Immature natural killer cell (primary cell): ENCODE measurements at places on chromosomes 3 and 15. TPM values are rescaled to one million over a fixed set of nuclear protein-coding genes. Genes with fewer than 3 reads are reported as not detected.

- no peak overlapping the region for H3K4me3 ChIP-seq
- no peak for DNase-seq
- H3K36me3 ChIP-seq = no peaks in the 10 kb centered on the region
- no peak overlapping the region for H3K27ac ChIP-seq
- H3K4me1 ChIP-seq = peaks cover 4% of the 10 kb centered on the region
These were observed 33.3 kb downstream of the TM4SF18 start for GRCh38 chr3:149299938-149300801.

The UBAP1L gene
- 0.53 TPM for polyA plus RNA-seq

DNA sequence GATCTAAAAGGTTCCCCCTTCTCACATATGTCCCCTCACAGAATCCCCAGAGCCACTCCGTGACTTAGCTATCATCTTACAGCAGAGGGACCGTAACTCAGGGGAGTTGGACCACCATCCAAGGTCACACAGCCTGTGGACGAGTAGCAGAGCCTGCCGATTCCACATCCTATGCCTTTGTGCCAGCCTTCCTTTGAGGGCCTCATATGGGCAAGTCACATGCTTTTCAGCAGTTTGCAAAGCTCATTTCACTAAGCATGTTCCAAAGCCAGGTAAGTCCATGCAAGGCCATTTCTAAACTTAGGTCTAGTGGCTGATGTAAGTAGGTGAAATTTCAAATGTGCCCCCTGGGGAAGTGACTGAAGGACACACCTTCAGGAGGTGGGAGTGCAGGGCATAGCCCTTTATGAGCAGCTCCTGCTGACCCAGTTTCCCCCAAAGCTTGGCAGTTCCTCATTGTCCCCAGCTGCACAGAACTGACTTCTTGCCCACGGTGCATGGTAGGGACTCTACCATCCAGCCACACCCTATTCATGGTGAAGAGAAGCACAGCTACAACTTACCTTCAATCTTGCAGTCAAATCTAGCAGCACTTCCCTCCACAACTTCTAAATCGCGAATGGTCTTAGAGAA is 33.3 kb upstream of the HACD2 start:
- no peak overlapping the region for H3K4me3 ChIP-seq
- peaks cover 1% of the 10 kb centered on the region for H3K27me3 ChIP-seq
- DNase-seq = no peak
- peaks cover 4% of the 10 kb centered on the region for H3K36me3 ChIP-seq
- no peak overlapping the region for H3K27ac ChIP-seq
- H3K4me1 ChIP-seq = no peaks in the 10 kb centered on the region

The ZNF639 gene
- polyA plus RNA-seq = 54.8 TPM

GRCh38 chr3:186021673-186022362 is 84.0 kb upstream of the TRA2B start:
- no peaks in the 10 kb centered on the region for H3K36me3 ChIP-seq
- no peak overlapping the region for H3K4me3 ChIP-seq
- peaks cover 7% of the 10 kb centered on the region for H3K27me3 ChIP-seq
- no peak for DNase-seq

DNA sequence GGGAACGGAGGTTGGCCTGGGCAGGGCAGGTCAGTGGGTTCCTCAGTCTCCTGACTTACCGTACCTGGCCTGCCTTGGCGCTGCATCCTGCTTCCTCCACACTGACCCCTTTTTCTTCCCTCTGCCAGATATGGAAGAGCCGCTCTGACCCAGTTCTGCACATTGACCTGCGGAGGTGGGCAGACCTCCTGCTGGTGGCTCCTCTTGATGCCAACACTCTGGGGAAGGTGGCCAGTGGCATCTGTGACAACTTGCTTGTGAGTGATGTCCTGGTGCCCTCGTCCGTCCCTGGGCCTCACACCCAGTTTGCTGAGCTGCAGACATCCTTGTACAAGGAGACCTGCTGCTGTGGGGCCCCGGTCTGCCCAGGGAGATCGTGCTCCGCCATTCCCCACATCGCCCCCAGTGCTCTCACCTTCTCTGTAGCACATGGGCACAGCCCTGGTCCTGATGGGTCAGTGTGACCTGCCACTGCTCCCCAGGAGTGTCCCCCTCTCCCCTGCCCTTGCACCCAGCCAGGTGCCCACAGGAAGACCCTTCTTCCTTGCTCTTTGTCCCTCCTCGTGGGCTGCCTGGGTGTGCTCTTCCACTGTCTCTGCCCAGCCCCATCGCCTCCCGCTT is 21.0 kb downstream of the PPCDC start:
- H3K4me1 ChIP-seq = peaks cover 69% of the 10 kb centered on the region
- H3K4me3 ChIP-seq = peak overlapping the region; percentile 76
- peak overlapping the region; percentile 98 for H3K27ac ChIP-seq
- no peak for DNase-seq
- no peaks in the 10 kb centered on the region for H3K27me3 ChIP-seq

- no peaks in the 10 kb centered on the region for H3K36me3 ChIP-seq
- H3K27me3 ChIP-seq = no peaks in the 10 kb centered on the region
- DNase-seq = no peak
- H3K27ac ChIP-seq = no peak overlapping the region
- H3K4me1 ChIP-seq = no peaks in the 10 kb centered on the region
These were observed 26.7 kb upstream of the PLA2G4D start for GRCh38 chr15:42121021-42121420.

The SUCLG2 gene
- 67.1 TPM for polyA plus RNA-seq

GRCh38 chr3:132009241-132009640 is 25.6 kb downstream of the CPNE4 start:
- no peak for DNase-seq
- no peak overlapping the region for H3K27ac ChIP-seq
- no peak overlapping the region for H3K4me3 ChIP-seq
- no peaks in the 10 kb centered on the region for H3K4me1 ChIP-seq
- H3K27me3 ChIP-seq = no peaks in the 10 kb centered on the region

- no peak overlapping the region for H3K27ac ChIP-seq
- peaks cover 15% of the 10 kb centered on the region for H3K4me1 ChIP-seq
- peaks cover 2% of the 10 kb centered on the region for H3K27me3 ChIP-seq
- DNase-seq = no peak
- no peaks in the 10 kb centered on the region for H3K36me3 ChIP-seq
- H3K4me3 ChIP-seq = no peak overlapping the region
These were observed 90.2 kb upstream of the TGFBR2 start for GRCh38 chr3:30516238-30516637.

The PARP16 gene
- 17.1 TPM for polyA plus RNA-seq

- no peaks in the 10 kb centered on the region for H3K27me3 ChIP-seq
- H3K36me3 ChIP-seq = no peaks in the 10 kb centered on the region
- no peaks in the 10 kb centered on the region for H3K4me1 ChIP-seq
- no peak overlapping the region for H3K4me3 ChIP-seq
These were observed 249.9 kb downstream of the MEX3B start for GRCh38 chr15:81795899-81796298.

DNA sequence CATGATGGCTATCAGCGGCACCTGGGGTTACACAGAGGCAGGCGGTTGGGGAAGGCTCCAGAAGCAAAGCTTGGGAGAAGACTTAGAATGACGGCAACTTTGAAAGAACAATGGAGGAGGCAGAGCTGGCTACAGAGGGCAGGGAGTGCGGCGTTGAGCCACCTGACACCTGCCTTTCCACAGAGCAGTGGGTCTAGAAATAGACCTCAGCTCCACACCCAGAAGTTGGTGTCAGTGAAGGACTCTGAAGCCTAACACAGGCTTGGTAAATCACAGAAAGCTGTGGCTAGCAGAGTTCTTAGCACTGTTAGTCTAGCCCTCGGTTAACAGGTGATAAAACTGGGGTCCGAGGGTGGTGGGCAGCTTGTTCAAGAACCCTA is 23.1 kb upstream of the EHD4 start:
- no peak overlapping the region for H3K4me3 ChIP-seq
- no peaks in the 10 kb centered on the region for H3K4me1 ChIP-seq
- H3K36me3 ChIP-seq = no peaks in the 10 kb centered on the region
- no peak overlapping the region for H3K27ac ChIP-seq
- no peak for DNase-seq

GRCh38 chr3:136396916-136397315 is 146.8 kb downstream of the PCCB start:
- no peak overlapping the region for H3K4me3 ChIP-seq
- DNase-seq = no peak
- peaks cover 1% of the 10 kb centered on the region for H3K27me3 ChIP-seq
- H3K27ac ChIP-seq = no peak overlapping the region
- no peaks in the 10 kb centered on the region for H3K4me1 ChIP-seq

DNA sequence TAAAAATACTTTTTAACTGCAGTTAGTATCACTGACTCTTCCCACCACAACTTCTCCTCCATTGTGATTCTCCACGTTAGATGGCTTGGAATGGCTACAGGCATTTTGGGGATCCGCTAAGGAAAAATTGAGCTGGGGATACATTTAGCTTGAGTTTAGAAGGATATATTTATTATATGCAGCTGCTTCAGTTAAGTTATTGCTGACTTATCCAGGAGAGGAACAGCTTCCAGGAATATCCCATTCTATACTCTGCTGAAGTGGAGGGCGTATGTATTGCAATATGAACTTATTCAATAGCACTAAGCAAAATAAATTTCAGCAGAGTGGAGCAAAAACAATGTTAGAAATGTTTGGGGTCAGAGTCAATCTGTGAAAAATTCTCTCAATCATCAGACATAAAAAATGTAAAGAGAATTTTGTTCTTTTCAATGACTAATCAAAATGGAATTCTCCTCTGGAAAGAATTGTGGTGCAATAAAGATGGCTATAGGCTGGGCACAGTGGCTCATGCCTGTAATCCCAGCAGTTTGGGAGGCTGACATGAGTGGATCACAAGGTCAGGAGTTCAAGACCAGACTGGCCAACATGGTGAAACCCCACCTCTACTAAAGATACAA is 84.7 kb downstream of the NCEH1 start:
- H3K27me3 ChIP-seq = no peaks in the 10 kb centered on the region
- H3K4me3 ChIP-seq = no peak overlapping the region
- no peak overlapping the region for H3K27ac ChIP-seq
- peaks cover 3% of the 10 kb centered on the region for H3K4me1 ChIP-seq
- peaks cover 19% of the 10 kb centered on the region for H3K36me3 ChIP-seq
- no peak for DNase-seq

DNA sequence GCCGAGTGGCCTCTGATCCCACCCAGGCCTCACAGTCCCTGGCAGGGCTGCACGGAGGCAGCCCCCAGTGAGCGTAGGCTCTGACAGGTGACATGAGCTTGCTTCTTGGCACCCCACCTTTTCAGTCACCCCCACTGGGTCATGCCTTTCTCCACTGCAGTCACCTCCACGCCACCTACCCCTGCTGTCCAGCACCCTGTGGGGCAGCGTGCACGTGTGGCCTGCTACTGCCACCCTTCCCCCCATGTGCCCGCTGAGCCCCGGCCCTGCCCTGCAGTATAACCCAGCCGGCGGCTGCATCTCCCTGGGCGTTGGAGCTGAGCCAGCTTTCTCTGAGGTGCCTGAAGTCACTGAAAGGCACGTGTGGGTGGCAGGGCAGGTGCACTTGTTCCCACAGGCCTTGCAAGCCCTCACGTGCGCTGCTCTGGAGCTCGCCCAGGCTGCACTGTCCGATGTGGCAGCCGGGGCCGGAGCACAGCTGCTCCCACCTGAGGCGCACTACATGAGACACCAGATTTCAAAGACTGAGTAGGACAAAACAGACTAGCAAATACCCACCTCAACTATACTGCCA is 65.6 kb downstream of the NIPA2 start:
- no peak for DNase-seq
- H3K27me3 ChIP-seq = no peaks in the 10 kb centered on the region
- H3K36me3 ChIP-seq = no peaks in the 10 kb centered on the region
- no peaks in the 10 kb centered on the region for H3K4me1 ChIP-seq
- H3K27ac ChIP-seq = no peak overlapping the region

The AMOTL2 gene
- polyA plus RNA-seq = not detected

GRCh38 chr15:24877174-24877573 is 77.6 kb upstream of the SNRPN start:
- no peak overlapping the region for H3K27ac ChIP-seq
- no peaks in the 10 kb centered on the region for H3K36me3 ChIP-seq
- H3K27me3 ChIP-seq = no peaks in the 10 kb centered on the region
- peaks cover 4% of the 10 kb centered on the region for H3K4me1 ChIP-seq
- H3K4me3 ChIP-seq = no peak overlapping the region
- no peak for DNase-seq

DNA sequence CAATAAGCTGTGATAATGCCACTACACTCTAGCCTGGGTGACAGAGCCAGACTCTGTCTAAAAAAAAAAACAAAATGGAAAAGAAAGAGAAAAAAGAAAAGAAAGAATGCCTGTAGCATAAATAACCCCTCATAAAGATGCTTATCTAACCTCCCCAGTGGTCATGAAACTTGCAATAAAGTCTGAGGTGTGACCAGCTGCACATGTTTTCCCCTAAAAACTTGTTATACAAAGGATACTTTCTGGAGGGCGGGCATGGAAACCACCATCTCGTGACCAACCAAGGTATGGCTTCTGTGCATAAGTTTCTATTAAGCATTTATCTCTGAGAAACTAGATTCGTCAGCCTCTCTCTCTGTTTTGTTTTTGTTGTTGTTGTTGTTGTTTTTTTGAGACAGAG is 21.8 kb downstream of the CCDC32 start:
- no peak for DNase-seq
- peaks cover 12% of the 10 kb centered on the region for H3K36me3 ChIP-seq
- no peak overlapping the region for H3K4me3 ChIP-seq
- H3K27ac ChIP-seq = no peak overlapping the region

The CLCN2 gene
- not detected for polyA plus RNA-seq

GRCh38 chr3:195282961-195283360 is 12.0 kb upstream of the XXYLT1 start:
- H3K27ac ChIP-seq = no peak overlapping the region
- no peaks in the 10 kb centered on the region for H3K27me3 ChIP-seq
- no peak for DNase-seq
- peaks cover 9% of the 10 kb centered on the region for H3K36me3 ChIP-seq

GRCh38 chr3:129268396-129268795 is 10.3 kb upstream of the HMCES start:
- peaks cover 14% of the 10 kb centered on the region for H3K36me3 ChIP-seq
- no peak overlapping the region for H3K27ac ChIP-seq
- no peak overlapping the region for H3K4me3 ChIP-seq
- H3K4me1 ChIP-seq = no peaks in the 10 kb centered on the region

- no peak overlapping the region for H3K4me3 ChIP-seq
- no peaks in the 10 kb centered on the region for H3K4me1 ChIP-seq
- no peaks in the 10 kb centered on the region for H3K36me3 ChIP-seq
- no peak for DNase-seq
These were observed 28.6 kb upstream of the SEMA3F start for GRCh38 chr3:50126287-50127211.

- no peaks in the 10 kb centered on the region for H3K36me3 ChIP-seq
- no peak overlapping the region for H3K27ac ChIP-seq
- peaks cover 2% of the 10 kb centered on the region for H3K27me3 ChIP-seq
- no peak for DNase-seq
These were observed 97.1 kb upstream of the CHL1 start for GRCh38 chr3:99506-99905.
